ENCODE measurements at places on chromosomes 16 and 17. TPM values are rescaled to one million over a fixed set of nuclear protein-coding genes. Genes with fewer than 3 reads are reported as not detected.

DNA sequence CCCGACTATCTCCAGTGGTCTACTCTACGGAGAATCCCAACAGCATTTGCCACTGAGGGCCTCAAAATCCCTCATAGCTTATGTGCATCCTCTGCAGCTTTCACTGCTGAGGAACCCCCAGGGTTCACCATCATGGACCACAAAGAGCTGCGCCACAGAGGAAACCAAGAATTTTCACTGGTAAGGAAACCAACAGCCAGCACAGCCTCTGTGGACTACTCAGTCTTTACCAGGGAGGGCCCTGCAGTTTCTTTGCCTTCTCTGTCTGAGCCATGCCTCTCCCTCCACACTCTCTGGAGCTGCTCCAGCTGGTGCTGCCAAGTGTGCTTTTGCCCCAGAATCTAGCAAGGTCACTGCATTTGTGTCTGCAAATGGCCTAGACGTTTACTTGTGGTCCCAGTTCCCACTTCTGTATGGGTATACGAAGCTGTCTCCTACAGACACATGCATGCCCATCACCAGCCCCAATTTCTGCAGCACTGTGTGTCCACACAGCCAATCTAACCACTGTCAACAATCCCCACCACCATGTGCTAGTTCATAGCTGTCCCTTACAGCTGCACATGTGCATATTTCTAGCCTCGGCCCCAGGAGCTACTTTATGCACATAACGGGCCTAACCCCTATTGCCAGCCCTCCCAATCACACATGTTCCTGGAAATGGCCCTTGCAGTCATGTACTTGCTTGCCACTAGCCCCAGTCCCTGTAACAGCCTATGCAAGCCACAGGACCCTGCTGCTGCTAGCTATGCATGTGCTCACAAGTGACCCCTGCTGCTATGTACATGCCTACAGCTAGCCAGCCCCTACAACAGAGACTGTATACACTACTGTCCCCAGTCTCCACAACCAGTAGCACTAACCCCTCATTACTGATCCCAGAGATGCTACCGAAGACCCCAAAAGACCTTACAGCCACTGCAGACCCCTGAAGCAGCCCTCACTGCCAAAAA lies 1437.4 kb downstream of the CDH11 start:
- no peak for DNase-seq

GRCh38 chr17:43453331-43453812 lies 30.4 kb upstream of the DHX8 start:
- no peak for DNase-seq

DNA sequence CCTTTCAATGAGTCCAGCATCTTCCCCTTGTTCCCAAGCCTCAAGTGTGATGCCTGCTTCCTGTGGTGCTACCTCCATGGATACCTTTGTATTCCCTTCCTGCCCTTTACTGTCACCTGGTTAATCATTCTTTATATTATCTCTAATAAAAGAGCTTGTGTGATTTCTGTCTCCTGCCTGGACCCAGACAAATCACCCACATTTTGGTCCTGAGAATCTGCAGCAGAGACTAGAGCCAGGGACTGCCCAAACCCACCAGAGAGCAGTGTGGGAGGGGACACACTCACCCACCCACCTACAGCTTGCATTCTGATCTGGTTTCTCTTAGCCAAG lies 30.2 kb downstream of the CDRT4 start:
- DNase-seq = no peak

GRCh38 chr17:68228817-68229570 lies 18.8 kb upstream of the AMZ2 start:
- no peak for DNase-seq

Gene MAP2K6
- polyA plus RNA-seq = 127 TPM

Data from psoas muscle (tissue), 8 donors.